ENCODE measurements at places on chromosomes 3 and 15.

- DNase-seq, result no peak
Measured at GRCh38 chr3:46607603-46608028, 4.7 kb upstream of the FAM240A start.

GRCh38 chr3:120652896-120653545, 29.0 kb downstream of the HGD start:
- DNase-seq, result no peak

DNA sequence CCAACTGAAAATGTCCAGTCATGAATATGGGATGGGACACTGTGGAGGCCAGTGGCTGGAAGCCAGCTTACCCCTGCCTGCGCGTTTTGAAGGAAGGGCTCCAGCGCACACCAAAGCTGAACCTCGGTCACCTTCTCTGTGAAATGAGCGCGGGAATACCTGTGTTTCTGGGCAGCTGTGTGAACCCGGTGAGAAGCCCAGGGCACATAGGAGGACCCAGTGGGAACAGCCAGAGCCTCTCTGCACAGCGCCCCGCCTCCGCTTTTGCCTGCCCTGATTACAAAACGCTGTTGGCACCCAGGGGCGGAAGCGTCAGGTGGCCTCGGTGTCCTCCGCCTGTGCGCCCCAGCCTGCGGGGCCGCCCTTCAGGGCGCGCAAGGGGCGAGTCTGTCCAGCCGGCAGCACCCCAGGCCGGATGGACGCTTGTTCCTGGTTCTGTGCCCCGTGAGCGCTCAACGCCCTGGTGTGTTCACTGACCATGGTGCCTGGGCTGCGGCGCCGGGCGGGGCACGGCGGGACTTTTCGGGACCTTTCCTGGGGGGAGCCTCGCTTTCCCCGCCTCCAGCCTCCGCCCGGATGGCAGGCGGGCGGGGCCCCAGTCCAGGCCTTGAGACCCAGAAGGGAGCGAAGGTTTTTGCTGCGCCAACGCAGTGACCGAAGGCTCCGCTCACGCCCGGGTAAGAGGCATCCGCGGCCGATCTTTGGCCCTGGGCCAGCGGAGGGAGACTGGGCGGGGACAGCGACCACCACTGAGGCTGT, at the start of gene SQOR:
Gene SQOR (plus strand): TSS at position 598 of the 759 bp plus-strand sequence. CDS start 23,895 bp downstream, outside the sequence.
- peak; percentile 48 for DNase-seq

DNA sequence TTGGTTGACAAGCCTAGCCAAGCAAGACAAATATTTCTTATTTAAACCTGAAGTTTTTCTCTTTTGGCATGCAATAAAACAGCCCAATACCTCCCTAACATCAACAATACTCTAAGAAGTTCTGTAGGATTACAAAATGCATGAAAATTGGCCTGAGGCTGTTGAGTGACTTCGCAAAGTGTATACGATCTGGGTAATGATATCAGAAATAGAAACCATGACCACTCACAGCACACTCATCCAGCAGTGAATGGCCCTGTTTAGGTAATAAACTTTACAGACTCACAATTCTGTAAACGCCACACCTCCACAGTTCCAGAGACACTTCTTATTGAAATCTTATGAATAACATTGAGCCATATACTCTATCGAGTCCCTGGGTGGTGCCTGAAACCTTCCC, 83.0 kb upstream of the NAALADL2 start:
- no peak for DNase-seq

GRCh38 chr3:157810924-157811718, 295.1 kb downstream of the SHOX2 start:
- no peak for DNase-seq

DNA sequence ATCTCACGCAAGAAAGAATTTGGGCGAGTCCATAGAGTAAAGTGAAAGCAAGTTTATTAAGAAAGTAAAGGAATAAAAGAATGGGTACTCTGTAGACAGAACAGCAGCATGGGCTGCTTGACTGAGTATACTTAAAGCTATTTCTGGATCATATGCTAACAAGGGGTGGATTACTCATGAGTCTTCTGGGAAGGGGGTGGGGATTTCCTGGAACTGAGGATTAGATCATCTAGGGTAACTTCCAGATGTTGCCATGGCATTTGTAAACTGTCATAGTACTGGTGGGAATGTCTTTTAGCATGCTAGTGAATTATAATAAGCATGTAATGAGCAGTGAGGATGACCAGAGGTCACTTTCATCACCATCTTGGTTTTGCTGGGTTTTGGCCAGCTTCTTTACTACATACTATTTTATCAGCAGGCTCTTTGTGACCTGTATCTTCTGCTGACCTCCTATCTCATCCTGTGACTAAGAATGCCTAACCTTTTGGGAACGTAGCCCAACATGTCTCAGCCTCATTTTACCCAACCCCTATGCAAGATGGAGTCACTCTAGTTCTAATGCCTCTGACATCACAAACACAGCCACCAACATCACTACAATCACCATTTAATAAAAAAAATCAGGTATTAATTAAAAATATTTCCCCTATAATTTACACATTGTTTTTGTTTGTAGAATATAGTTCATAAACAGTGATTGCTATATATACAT, 890.7 kb upstream of the EPHA6 start:
- no peak for DNase-seq

DNA sequence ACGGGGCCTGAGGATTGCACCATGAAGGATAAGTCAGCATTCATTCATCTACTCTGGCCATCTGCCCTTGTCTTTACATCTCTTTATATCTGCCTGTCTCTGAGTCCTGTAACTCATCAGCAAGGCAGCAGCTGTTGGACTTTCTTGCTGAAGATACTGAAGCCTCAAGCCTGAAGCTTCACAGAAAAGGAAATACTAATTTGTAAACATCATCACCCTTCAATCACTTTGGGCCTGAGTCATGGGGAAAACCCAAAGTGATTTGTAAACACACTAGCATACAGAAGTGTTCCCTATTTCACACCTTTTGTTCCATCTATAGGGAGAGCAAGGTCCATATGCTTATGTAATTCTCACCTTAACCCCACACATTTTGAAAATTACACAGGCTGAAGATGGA, 928.2 kb downstream of the EPHA3 start:
- DNase-seq, result no peak

DNA sequence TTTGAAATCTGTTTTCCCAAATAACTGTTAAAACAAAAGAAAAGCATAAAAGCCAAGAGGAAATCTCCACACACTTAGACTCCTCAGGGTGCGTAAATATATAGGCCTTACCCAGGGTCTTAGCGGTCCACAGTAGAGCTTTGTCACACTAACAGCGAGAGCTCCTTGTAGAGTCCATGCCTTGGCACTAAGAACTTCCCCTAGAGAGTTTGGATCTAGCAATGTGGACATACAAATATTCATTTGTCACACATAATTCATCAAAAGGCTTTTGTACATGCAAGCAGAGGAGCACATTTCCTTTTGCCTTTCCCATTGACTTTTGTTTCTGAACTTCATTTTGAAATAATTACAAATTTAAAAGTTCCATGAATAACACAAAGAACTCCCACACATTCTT, 11.0 kb upstream of the SLMAP start:
- no peak for DNase-seq

- no peak for DNase-seq
Measured at GRCh38 chr3:5304789-5305683, 117.5 kb downstream of the EDEM1 start.

- DNase-seq, result no peak
Measured at GRCh38 chr15:66633041-66633937, 67.5 kb upstream of the LCTL start.

DNA sequence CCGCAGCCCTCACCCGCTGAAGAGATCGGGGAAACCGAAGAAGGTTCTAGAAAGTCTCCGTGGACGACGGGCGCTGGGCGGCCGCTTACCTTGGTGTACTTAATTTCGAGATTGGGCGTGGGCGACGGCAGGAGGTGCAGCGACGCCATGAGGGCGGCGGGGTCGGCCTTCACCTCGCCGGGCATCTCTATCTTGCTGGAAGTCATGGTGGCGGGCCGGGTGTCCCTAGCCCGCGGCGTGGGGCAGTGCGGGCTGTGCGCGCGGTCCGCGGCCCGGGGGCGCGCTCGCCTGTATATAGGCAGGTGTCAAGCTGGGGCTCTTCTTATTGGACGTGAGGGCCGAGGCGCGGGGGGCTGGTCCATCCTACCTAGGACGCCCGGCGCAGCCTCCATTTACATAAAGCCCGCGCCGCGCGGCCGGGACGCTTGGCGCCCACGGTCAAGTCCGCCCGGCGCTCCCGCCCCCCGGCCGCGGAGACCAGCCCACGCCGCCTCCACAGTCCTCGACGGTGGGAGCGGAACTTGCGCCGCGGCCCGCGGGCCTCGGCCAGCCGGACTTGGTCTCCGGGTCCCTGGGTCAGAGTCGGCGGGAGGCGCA, at the start of gene ALDH1A2:
Gene ALDH1A2 (minus strand): TSS at position 267 of the 597 bp plus-strand sequence. CDS start 61 bp downstream, at position 206.
- DNase-seq, result no peak

DNA sequence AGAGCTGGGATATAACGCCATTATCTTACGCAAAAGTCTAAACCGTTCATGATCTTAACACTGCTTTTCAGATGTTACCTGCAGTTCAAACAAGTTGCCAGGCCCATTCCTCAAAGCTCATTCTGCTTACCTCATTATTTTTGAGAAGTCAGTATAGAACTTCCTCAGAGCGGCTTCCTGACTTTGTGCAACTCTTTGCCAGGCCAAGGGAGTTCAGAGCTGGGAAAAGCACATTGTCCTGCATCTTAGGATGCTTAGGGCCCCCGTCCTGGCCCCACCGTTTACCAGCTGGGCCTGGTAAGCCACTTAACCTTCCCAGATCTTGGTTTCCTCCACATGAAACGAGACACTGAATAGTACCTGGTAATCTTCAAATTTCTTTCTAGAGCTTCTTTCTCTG, 6.8 kb upstream of the C2CD4B start:
- DNase-seq, result no peak

- no peak for DNase-seq
Measured at GRCh38 chr3:66224220-66224619, 3.4 kb downstream of the SLC25A26 start.

DNA sequence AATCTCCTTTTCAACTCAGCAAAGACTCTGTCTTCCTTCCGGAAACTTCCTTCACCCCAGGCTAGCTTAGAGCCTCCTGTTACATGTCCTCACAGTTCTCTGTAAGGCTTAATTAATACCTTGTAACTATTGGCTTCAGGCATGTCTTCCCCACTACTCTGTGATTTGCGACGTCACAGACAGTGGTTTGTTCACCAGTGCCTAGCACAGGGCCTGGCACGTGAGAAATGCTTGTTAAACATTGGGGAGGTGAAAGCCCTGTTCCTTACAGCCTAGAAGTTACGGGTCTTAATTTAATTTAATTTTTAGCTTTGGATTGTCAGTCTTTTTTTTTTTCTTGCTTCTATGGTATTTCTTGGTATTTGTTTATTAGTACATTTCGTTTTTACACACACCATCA, 36.4 kb upstream of the CACNA2D3 start:
- no peak for DNase-seq

DNA sequence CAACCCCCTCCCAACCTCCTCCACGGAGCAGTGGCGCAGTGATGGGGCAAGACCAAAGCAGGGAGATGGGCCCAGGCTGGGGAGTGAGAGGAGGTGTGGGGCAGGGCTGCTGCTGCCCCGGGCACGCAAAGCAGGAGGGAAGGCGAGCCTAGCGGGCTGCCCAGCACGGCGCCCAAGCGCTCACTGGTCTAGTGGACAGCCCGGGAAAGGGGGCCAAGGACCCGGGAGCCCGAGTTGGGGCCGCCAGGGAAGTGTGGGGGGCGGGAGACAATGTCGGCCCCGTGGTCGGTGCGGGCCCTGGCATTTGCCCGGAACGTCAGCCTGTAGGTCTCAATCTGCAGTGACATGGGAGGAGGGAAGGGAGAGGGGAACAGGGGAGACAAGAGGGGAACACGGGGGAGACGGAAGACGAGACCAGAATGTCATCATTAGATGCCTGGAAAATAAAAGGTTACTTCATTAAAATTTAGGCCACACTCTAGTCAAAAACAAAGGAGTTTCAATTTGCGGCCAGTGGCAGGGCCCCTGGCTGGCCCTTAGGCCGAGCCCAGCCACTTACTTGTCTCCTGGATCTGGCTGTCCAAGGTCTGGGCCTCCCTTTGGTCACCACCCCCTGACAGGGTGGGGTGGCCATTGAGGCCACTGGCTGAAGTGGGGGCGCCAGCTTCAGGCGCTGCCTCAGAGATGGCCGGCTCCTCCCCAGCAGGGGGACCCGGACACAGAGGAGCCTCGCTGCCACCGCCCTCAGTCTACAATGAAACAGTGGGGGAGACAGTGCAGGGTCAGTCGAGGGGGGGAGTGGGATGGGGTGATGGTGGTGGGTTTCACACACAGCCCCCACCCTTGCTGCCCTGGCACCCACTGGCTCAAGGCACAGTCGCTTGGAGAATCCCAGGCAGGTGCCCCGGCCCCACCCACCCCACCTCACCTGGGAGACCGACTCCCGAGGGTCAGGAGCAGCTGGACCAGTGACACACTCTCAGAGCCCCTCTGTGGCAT, 50.0 kb downstream of the DHX30 start:
- DNase-seq, result no peak

- no peak for DNase-seq
Measured at GRCh38 chr3:113204371-113204770, 7.0 kb upstream of the BOC start.

- DNase-seq, result peak; percentile 30
Measured at GRCh38 chr3:183766745-183767606, 58.4 kb downstream of the MAP6D1 start.

- no peak for DNase-seq
Measured at GRCh38 chr15:71451130-71451529, 335.9 kb downstream of the THSD4 start.

DNA sequence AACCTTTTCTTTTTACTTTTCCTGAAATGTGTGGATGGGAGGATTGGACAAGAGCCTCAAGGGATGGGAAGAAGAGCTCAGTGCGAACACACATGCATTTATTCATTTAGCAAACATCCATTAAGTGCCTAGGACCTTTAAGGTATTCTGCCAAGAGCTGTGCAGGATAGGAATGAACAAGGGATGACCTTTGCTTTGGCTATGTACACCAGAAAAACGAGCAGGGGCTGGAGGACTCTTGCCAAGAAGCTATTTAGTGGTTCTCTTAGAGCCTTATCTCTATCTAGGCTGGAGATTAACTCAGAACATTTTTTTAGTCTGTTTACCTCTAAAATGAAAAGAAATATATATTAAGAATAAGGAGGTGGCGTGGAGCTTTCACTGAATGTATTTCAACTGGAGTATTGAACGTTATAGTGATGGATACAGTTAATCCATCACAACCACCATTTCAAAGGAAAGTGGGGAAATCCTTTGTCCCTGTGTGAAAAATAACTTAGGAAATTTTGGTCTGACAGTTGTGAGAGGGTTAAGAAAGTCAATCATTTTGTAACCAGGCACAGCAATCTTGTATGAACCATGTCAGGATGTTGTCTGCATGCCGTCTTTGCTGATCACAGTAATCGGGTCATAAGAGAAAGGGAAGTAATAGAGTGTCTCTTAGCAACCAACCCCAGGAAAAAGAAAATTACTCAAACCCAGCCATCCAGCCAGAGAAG, 279.0 kb downstream of the LPP start:
- DNase-seq, result no peak

GRCh38 chr3:117719316-117719926, 1009.8 kb downstream of the TUSC7 start:
- DNase-seq, result no peak

DNA sequence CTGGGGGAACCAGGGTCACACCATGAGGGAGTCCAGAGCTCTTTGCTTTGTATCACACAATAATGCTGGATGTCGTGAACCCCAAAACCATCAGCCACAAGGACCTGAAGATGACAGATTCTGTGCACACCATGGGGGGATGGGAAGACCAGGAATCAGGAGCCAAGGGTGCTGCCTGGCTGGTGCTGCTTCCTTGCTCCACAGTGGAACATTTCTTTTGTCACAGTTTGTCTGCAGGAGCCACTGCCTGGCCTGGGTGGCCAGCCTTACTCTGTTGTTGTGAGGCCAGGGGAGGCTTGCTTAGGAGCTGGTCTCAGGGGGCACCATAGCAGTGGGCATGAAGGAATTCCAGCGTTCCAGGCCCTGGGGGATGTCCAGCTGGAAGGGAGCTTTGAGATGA, 6.5 kb upstream of the TGM5 start:
- no peak for DNase-seq
